ENCODE measurements at places on chromosomes 6 and 20.

- no peak for DNase-seq
These were observed 59.2 kb downstream of the RBM38 start for GRCh38 chr20:57450419-57450818.

- DNase-seq: no peak
These were observed 35.6 kb upstream of the RPS6KA2 start for GRCh38 chr6:166662690-166663089.

DNA sequence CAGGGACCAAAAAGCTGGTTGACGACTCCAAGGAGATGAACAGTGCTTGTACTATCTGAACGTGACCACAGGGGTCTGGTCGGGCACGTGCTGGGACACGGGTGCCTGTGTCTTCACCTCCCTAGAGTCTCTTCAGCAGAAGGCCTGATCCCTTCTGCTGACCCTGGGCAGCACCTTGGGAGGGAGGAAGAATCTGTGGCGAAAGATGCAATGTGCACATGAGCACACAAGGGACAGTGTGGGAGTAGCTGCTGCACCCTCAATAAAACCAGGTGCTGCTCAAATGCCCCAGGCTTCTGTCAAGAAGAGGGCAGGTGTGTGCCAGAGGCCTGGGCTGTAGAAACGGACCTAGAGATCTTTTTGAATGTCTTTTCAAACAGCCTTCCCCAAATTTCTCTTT is 130.6 kb upstream of the THBS2 start:
- no peak for DNase-seq

GRCh38 chr20:21315138-21315537 is 12.0 kb downstream of the XRN2 start:
- DNase-seq: no peak

DNA sequence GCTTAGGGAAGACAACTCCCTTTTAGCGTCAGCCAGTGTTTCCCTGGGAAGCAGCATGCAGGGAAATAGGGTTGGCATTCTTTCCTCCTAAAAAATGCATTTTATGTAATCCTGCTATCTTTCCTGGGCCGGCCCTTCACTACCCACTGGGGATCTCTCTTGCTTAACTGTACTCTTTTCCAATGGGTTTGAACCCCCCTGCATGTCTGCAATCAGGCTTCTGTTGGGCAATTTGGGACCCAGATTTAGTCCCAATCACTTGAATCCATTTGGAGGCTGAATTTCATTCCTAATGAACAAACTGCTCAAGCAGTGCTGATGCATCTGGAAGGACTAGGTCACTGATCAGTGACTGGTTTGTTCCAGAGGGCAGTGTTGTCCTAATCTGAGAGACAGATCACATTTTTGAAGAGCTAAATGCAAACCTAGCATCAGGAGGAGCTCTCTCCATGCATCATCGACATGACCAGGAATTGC is 152.0 kb downstream of the TSHZ2 start:
- DNase-seq: no peak

DNA sequence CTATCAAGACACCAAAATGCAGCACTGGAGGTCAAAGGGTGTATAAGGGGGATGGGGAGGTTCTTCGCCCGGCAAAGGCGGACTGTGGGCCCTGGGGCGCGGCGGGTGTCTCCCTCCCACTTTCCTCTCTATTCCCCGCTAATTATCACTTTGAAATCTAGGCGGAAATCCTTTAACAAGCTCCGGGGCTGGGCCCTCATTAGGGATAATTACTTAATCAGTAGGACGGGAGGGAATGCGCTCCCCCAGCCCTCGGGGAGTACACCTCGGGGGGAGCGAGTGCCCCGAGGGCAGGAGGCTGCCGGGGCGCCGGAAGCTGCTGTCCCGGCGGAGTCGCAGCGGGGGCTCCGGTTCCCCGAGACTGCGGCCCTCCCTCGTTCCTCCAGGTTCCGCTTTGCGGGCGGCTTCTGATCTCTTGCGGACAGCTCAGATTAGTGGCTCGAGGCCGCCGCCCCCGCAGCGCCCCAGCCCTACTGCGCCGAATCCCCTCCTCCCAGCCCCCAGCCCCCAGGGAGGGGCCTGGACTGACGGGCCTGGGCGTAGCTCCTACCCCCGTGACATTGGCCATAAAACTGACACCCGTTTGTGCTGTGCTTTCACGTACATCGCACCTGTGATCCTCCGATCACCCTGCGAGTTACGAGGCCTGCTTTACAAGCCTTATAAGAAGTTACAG is 14.7 kb downstream of the MUCL3 start:
- peak; percentile 7 for DNase-seq

GRCh38 chr6:15441215-15441868 is 195.5 kb downstream of the JARID2 start:
- DNase-seq: peak; percentile 52

GRCh38 chr6:30238178-30238795 is 25.1 kb upstream of the TRIM26 start:
- DNase-seq: no peak

DNA sequence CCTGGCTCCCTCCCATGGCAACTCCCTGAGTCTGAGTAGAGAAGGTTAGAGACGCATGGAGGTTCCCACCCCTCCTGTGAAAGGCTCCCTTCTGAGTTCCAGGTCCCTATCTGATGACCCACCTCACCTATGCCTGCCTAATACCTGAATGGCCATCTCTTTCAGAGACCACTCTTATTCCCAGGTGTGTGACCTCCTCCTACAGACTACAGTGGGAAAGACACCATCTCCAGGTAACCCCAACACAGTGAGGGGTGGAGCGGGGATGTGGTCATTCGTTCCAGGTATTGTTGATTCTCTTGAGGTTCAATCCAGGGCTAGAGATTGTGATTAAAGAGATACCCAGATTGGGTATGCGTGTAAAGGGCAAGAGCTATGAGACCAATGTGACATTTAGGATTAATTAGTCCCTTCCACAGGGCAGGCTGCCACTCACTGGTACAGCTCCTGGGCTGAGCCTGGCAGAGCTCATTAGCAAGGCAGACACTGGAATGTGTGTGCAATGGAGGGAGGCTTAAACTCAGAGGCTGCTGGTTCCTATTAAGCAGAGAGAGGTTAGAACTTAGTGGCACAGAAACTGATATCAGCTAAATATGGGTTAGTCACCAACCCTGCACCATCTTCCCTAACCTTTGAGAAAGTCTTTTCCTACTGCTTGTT is 46.5 kb upstream of the IER3 start:
- DNase-seq: no peak

DNA sequence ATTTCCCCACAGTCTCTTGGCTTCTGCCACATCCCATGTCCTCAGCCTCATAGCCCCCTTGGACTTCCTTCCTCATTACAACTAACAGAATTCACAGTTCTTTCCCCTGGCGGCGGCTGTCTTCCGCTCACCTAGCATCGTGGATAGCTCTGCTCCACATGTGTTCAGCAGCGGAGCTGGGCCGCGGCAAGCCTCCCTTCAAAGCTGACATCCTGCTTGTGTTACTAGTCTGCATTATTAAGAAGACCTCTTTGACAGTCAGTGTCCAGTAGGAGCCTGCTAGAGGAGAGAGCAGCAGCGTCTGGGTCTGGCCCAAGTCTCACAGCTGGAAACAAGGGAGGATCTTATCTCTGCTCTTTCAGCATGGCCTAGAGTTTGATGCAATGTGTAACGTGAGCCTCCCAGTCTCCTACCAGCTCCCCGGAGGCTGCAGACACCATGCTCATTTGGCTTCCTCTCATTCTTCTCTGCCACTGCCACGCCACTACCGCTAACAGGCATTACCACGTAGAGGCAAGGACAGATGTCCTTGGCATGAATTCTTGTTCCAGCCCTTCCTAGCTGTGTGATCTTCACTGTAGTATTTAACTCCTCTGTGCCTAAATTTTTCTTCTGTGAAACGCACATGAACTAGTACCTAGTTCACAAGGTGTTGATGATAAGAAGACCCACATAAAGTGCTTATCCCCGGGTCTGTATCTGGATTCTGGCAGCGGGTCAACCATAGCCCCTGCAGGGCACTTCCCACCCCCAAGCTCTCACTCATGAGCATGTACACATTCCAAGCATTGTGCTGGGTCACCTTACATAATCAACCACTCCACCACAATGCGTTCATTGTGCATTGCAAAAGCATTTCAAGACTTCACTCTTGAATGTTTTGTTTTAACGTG is 107.1 kb upstream of the BACH2 start:
- peak; percentile 59 for DNase-seq

DNA sequence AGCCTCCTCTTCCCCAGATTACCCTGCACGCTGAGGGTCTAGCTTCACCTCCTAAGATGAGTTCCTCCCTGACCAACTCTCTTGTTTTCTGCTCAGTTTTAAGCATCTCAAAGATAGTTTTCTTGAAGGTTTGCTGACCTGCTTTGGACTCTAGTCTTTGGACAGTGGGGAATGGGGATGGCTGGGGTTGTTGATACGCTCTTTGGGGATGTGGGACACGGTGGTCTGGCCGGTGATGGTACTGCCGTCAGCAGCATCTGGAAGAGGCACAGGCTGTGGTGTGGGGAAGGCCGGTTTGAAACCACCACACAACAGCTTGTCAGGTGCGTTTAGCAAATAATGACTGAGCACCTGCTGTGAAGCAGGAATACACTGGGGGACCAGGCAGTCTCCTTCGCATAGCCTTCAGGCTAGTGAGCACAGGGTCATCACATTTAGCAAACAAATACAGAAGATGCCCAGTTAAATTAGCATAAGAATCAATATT is 94.1 kb downstream of the TMEM242 start:
- DNase-seq: no peak

Data from fibroblast of skin of left quadriceps (primary cell).